ENCODE measurements at places on chromosomes 5 and 9.

- no peak for DNase-seq
Observed at GRCh38 chr5:53936481-53937352, 373.7 kb downstream of the ARL15 start.

DNA sequence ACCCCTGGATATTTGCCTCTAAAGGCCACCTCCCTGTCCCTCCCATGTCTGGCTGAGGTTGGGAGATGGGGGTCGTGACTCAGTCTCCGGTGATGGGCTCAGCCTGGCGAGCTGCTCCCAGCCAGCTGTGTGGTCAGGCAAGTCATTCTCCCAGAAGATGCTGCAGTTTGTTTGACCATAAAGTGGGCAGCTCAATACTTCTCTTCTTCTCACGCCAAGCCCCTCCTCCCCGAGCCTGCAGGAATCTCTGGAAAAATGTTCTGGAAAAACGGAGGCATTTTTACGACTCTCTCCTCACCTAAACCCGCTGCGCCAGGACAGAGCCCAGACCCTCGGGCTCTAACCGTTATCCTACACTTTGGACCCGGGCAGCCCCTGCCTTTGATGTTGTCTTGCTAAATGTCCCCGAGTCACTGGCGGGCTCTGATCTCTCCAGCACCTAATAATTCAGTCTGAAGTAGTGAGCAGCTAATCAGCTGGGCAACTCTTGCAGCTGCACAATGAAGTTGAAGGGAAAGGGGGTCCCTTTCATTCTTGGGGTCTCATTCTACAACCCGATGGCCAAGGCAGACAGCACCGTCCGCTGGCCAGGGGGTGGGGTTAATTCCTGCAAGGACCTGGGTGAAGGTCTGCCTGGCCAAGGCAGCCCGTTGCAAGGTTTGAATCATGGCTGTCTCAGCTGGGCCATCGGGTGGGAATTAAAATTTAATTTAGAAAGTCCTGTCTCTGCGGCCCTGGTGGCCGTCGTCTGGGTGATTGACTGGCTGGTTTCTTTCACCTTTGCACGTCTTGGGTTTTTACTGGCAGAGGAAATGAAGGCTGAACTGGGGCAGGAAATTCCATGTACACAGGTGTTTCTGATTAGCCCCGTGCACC, 12.3 kb downstream of the DCANP1 start:
- no peak for DNase-seq

DNA sequence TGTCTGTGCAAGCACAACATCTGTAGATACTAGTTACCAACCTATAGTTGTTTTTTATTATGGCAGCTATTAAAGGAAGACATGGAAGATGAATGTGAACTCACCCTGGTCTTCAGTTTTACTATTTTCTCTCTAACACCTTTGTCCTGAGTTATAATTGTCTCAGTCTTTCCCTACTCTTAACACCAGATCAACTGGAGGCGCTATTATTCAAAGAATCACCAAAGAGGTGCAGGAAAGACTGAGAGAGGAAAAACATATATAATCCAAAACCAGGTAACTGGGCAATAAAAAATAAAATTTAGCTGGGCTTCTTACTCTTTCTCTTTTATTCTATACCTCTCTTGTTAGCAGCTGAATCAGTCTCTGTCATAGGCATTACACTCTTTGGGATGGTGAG, 134.2 kb upstream of the C6 start:
- DNase-seq = no peak

DNA sequence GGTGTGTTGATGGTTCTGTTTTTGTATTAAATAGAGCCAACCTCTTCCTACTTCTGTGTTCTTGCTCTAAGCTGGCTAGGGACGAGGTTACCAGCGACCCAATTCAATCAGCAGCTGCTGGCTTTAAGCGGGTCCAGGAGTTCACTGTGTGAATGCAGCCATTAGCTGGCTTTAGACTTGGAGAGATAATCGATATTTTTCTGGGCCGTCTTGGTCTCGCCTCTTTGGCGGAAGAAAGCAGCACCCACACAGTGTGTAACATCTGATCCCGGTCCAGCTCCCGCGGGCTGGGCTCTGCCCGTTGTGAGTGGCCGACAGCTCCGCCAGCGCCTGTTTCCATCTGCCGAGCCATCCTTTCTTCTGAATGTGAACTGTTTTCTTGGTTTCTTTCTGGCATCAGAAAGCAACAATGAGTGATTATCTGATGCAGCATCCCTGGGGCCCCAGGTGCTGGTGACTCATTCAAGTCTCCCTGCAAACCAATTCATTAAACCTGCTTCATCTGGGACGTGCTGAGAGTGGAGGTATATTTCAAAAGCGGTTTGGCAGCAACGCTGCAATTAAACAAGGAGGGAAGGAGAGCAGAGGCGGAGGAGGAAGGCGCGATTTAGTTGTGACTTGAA, 90.8 kb upstream of the IRX4 start:
- DNase-seq = no peak

DNA sequence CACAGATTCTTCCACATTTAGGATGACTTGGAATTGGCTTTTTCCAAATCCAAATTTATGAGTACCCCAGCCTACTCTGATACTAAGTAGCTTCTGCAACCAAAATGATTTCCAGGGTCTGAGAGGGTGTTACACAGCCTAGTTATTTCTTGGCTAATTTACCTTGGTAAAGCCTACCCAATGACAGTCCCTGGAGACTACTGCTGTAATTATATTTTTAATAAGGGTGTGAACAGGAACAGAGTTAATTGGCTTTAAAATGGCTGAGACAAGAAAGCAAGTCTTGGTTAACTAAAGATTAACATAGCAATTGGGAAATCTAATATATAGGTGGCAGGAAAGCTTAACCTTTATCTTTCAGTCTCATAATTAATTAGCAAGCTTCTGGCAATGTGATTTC, 9.3 kb downstream of the PRLR start:
- no peak for DNase-seq

GRCh38 chr9:107932601-107933000, 443.0 kb upstream of the KLF4 start:
- DNase-seq = no peak

DNA sequence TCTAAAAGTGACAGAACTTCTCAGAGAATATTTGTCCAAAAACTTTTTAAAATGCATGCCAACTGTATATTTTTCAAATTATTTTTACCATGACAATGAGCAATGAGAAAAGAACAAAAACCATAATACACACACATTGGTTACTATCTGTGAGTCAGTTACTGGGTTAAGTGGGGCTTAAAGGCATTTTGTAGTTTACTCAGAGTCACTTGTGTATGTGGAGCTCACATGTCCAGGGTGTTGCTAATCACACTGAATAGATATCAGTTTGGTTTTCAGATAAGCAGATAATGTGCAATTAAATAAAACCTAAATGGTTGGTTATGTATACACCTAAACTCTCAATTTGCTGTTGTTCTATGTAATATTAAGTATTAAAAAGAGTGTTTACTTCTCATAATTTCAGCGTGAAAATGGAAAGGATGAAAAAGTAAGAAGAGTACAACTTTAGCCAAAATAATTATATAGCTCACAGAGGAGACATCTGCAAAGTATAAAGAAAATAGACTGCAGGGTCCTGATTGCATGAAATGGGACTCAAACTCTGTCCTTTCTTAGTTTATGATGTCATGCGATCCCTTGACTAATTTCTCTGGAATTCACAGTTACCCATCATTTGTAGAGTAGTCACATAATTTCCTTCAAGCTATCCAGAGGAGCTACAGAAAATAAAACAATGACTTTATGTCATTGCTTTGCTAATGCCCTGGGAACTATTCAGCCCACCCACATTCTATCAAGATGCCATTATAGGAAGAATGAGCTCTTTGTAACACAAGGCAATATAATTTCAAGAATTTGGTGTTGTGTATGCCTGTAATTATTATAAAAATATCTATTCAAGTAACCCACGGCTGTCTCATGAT, 388.0 kb upstream of the ZNF608 start:
- no peak for DNase-seq

DNA sequence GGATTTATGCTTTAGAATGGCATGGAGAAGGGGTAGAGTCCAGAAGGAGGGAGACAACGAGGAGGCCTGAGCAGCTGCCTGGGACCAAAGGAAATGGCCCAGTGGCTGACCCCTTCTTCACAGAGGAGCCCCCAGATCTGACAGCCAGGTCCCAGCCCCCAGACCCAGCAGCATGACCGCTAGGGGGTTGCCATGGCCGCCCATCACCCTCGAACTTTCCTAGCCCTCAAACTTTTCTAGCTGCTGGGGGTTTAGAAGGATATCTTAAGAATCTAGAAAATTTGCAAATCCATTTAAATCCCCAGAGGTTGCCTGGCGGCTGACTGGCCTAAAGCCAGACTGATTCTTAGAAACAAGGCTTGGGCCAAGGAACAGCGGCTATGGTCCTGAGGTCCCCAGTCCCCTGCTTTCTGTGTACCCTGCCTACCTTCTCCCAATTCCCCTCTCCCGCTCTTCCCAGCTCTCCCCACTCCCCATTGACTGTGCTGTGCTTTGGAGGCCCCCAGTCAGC, 972 bp downstream of the PDGFRB start:
- no peak for DNase-seq
